ENCODE measurements at places on chromosomes 5 and 9. TPM values are rescaled to one million over a fixed set of nuclear protein-coding genes. Genes with fewer than 3 reads are reported as not detected.

The PCDHGB1 gene
- 0.43 TPM for total RNA-seq

The FBP1 gene
- not detected for total RNA-seq

The SHISAL2B gene
- total RNA-seq = not detected

GRCh38 chr5:82735160-82735789, 341.9 kb downstream of the TMEM167A start:
- peak; percentile 66 for DNase-seq

The ZNF782 gene
- total RNA-seq = 1.5 TPM

The ANKRD18B gene
- total RNA-seq = 0.75 TPM

DNA sequence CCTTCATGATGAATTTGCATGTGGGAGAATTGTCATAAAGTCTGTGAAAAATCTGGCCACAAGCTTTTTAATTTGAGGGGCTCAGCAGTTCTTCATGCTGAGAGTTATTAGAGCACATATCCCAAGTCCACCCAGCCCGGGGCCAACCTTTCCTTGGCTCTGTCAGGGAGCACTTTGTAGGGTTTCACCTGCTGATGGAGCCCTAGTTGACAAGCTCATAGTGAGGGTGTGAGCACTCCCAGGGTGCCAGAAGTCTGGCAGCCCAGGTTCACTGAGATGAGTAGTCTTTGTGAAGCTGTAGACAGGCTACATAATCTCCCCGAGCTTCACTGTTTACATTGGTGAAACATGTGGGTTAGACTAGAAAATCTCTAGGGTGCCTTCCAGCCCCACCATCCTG, 97.2 kb upstream of the NREP start:
- no peak for DNase-seq
